WERI-Rb-1 (cell line): ENCODE measurements at places on chromosomes 16 and 17.

DNA sequence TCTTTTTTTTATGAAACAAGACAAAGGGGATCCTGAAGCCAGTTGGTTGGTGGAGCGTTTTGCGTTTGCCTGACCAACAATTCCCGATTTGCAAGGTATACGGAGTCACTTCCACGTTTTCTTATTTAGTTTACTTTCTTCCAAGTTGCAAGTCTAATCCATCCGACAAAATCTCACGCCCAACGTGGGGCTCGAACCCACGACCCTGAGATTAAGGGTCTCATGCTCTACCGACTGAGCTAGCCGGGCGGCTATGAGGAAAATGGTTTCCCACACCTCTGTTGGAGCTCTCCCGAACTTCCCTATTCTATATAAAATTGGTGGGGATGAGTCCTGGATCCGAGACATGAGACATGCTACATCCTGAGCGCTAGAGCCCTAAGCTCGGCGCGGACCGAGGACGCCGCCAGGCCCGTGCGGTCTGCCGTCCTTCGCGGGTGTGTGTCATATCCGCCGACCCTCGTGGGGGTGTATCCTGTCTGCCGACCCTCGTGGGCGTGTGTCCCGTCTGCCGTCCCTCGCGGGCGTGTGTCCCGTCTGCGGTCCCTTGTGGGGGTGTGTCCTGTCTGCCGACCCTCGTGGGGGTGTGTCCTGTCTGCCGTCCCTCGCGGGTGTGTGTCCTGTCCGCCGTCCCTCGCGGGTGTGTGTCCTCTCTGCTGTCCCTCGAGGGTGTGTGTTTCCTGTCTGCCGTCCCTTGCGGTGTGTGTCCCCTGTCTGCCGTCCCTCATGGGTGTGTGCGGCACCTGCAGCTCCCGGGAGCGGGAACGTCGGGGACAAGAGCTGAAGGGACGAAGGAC lies 22.6 kb downstream of the ZNF213 start:
- peak; percentile 75 for DNase-seq

- DNase-seq = peak; percentile 73
These were observed 354.1 kb downstream of the SEC14L1 start for GRCh38 chr17:77494664-77495435.

GRCh38 chr17:73039282-73039681 lies 53.2 kb downstream of the SLC39A11 start:
- no peak for DNase-seq

DNA sequence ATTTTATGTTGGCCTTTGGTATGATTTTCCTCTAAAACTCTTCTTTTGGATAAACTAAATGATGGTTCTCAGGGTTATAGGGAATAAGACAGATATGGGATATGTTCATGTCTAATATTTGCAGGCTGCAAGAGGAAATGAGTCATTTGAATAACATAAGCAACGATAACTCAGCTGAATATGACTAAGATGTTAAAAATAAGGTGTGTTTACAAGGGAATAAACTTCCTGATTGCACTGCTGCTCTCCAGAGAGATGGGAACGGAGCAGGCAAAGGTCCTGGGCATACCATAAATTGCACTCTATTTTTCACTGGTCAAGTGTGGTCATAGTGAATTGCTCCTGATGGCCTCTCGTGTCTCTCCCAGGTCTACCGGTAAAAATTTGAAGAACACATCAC lies 666.2 kb downstream of the TOX3 start:
- no peak for DNase-seq

GRCh38 chr16:49890876-49891275 lies 35.0 kb upstream of the ZNF423 start:
- peak; percentile 61 for DNase-seq
